ENCODE measurements at places on chromosomes 11 and 22.
A peak's percentile ranks its signal among the peaks of the same experiment; 100 is the strongest.

- DNase-seq: no peak
Observed at GRCh38 chr11:18705651-18706281, 7.2 kb downstream of the TMEM86A start.

GRCh38 chr22:17475318-17476230 lies 87.7 kb upstream of the SLC25A18 start:
- DNase-seq: no peak

DNA sequence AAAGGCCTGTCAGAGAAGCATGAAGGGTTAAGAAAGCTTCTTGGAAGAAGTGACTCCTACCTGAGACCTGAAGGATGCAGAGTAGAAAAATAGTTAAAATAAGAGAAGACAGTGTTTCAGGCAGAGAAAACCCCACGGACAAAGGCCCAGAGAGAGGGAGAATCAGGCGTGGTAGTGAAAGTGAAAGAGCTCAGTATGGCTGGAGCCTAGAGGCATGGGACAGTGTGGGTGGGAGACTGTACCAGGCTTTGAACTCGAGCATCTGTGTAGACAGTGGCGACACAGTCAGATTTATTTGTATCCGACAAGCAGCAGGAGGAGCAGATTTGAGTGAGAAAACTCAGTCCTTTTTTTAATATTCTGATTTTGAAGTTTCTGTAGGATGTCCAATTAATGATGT lies 360.0 kb downstream of the OPCML start:
- DNase-seq: no peak

DNA sequence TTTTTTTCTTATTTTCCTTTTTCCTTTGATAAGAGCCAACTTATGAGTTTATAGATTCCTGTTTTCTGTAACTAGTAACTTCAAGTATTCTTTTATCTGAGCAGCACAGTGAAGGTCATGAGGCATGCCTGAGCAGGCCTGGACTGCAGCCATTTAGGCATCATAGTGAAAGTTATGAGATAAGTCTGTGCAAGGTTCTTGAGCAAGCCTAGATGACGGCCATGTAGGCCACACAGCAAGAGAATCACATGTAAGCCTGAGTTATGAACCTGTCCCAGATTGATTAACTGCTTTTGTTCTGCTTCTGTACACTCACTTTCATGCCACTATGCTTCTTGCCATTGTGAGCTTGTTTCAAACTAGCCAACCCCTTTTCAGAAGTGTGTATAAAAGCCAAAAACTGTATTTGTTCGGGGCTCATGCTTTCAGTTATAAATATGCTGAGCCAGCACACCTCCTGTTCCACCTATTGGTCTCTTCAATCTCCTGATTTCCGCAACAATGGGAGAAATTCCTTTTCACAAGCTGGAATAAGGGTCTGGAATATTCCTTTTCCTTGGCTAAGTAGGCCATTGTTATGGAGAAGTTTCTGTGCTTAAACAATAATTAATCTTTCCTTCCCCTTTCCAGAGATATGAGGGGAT lies 745.7 kb downstream of the FAM181B start:
- DNase-seq: no peak

DNA sequence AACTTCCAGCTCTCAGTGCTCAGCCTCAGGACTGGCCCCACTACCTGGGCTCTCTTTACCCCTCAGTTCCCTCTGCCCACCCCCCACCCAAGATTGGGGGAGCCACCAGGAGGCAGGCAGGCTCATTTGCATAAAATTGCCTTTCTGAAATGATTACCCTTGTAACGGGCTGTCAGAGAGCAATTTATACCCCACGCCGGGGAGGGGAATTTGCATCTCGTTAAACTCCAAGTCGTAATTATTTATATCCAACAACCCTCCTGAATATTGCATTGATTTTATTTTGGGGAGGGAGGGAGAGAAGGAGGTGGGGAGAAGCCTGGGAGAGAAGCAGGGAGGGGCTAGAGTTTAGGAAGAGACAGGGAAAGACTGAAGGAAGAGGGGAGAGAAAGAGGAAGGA lies 8.3 kb downstream of the NRXN2 start:
- no peak for DNase-seq

DNA sequence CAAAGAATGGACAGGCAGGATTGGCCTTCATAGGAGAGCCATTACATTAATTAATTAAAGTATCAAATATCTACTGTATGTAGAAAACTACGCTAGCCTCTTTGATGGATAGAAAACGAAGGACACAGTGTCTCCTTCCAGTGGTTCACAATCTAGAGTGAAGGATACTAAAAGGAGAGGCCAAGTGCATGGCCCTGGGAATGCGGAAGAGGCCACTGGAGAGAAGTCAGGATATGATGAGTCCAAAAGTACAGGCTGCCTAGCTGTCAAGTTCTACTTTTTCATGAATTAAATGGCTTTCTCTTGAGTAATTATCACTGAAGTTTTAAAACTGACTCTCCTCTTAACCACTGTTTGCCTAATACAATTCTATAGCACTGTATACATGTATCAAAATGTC lies 41.9 kb downstream of the ATG16L2 start:
- no peak for DNase-seq

GRCh38 chr11:89625171-89625570 lies 84.9 kb upstream of the TRIM77 start:
- DNase-seq: no peak

- DNase-seq: no peak
Observed at GRCh38 chr22:46113910-46114517, 36.3 kb upstream of the PPARA start.

DNA sequence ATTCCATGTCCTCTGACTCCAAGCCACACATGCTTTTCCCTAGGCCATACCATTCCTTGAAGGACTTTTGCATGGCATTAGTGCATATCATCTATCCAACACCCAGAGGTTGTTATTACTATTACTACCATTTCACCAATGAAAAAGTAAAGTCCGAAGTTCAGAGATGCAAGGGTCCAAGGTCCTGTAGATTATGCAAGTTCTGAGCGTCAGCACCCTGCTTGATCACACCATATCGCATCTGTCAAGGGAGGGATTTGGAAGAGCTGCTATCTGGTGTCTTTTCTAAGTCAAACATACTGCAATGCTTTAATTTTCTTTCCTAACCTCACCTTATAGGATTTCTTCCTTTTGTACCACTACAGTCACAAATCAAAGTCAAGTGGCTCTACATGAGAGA lies 214.7 kb upstream of the CADM1 start:
- DNase-seq: no peak

DNA sequence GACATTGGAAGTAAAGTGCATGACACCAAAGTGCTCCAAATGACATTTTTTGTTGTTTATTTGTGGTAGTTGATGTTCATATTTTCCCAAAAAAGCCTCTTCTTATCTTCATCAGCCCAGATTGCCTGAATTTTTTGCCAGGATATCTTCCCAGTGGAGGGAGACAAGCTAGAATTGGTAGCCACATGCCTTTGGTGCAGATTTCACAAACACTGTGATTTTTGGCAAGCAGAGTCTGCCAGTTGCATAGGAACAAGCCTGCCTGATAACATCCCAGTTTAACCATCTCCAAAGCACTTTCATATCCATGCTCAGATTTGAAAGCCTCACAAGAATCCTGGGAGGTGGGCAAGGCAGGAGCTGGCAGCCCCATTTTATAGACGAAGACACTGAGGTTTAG lies 102.3 kb upstream of the SYT13 start:
- no peak for DNase-seq

- no peak for DNase-seq
Observed at GRCh38 chr11:98561252-98561651, 459.5 kb upstream of the CNTN5 start.

DNA sequence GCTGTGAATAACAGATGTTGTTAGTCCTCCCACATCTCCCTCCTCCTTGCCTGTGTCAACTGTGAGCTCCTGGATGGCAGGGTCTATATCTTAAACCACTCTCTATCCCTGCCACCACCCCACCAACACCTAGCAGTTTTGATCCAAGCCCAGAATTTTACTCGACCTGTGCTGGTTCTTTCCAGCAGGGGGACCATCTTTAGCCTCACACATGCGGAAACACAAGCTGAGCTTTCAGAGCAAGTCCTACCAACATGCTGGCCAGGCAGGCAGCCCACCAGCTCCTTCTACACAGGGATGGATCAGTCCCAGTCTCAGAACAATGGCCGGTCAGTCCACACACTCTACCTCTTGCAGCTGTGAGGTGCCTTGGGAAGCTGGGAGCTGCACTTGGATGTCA lies 231.5 kb downstream of the NXPE2 start:
- DNase-seq: no peak

DNA sequence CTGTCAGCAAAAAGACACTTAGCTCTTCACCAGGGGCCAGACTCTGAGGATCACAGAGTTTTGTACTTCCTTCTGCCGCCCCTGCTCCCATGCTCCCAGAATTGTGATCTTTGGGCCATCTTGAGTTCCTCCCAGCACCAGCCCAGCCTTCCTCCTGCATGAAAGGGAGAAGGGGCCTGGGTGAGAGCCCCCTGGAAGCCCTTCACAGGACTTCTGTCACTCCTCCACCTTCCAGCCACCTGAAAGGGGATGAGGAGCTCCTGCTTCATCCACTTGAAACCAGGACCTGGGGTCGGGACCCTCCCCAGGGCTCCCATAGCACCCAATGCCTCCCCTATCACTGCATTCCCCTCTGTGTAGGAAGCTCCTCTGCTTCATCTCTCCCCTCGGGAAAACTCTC lies 174.2 kb downstream of the BUD13 start:
- DNase-seq: no peak

- DNase-seq: no peak
Observed at GRCh38 chr11:34192481-34193401, 87.3 kb downstream of the NAT10 start.

GRCh38 chr22:41661713-41662112 lies 27.0 kb downstream of the SNU13 start:
- DNase-seq: no peak

GRCh38 chr11:23313001-23313400 lies 452.7 kb upstream of the CCDC179 start:
- no peak for DNase-seq

DNA sequence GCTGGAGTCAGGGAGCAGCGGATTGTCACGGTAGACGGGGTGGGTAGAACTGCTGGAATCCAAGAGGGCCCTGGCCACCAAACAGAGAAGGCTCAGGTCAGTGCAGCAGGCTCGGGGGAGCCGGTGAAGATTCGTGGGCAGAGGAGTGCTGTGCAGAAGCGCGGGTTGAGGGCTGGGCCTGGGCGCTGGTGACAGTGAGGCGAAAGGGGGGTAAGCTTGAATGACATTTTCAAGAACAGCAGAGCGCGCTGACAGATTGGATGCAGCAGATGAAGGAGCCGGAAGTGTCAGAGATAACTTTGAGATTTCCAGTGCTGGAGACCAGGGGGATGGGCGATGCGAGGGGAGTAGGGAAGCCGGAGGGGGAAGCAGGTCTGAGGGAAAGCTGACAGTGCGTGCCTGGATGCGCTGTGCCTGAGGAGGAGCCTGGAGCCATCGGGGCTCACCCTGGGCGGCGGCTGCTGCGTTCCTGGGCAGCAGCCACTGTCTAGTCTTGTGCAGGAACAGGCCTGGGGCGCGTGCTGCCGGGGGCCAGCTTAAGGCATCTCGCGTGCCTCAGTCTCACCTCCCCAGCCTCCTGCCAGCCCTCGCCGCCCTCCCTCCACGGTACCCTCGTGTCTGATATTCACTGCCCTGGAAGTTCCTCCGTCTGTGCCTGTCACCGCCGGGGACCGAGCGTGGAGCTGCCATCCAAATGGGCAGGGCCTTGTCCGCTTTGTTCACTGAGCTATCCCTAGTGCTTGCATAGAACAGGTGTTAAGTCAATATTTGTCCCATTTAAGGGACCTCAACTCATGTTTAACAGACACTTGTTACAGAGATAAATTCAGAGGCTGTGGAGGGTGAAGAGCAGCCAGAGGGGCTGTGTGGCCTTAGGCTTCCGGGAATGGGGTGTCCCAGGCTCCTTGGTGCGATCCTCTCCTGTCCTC lies 5.2 kb downstream of the GRIK4 start:
- DNase-seq: no peak

DNA sequence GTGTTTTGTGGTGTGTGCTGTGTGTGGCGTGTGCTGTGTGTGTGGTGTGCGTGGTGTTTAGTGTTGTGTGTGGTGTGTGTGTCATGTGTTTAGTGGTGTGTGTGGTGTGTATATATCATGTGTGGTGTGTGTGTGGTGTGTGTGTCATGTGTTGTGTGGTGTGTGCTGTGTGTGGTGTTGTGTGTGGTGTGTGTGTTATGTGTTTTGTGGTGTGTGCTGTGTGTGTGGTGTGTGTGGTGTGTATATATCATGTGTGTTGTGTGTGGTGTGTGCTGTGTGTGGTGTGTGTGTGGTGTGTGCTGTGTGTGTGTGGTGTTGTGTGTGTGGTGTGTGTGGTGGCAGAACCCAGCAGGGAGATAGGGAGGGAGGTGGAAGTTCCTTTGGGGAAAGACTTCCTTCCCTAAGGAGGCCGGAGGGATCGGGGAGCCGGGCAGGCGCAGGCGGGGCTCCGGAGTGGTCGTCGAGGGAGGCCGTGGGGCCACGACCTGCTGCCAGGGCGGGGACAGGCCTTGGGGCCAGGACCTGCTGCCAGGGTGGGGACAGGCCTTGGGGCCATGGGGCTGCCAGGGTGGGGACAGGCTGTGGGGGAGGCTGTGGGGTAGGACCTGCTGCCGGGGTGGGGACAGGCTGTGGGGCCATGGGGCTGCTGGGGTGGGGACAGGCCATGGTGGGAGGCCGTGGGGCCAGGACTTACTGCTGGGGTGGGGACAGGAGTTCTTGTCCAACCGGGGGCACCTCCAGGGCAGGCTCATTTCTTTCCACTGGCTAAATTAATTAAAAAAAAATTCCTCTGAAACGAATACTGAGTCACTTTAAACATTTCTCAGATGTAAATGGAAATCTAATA lies 15.2 kb downstream of the PIM3 start:
- peak; percentile 54 for DNase-seq

DNA sequence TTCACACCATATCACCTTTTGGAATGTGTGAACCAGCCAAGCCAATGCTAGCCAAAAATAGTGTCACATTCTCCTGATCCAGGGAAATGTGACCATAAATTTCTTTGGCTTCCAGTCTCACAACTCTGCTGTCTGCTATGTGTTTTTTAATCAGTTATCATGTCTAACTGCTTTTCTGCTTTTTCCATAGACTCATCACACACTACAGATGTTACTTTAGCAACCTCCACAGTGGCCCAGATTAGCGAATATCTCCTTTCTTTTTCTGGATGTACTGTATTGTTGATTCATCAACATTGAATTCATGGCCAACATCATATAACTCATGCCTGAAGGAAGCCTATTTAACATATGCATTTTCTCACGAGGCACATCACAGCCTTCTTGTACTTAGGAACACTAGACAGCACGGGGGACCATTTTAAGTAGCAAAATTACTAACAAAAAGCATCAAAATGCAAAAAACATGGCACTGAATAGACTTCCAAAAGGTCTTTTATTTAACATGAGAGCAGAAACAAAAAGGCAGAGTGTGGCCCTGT lies 73.1 kb upstream of the POU2AF2 start:
- no peak for DNase-seq

DNA sequence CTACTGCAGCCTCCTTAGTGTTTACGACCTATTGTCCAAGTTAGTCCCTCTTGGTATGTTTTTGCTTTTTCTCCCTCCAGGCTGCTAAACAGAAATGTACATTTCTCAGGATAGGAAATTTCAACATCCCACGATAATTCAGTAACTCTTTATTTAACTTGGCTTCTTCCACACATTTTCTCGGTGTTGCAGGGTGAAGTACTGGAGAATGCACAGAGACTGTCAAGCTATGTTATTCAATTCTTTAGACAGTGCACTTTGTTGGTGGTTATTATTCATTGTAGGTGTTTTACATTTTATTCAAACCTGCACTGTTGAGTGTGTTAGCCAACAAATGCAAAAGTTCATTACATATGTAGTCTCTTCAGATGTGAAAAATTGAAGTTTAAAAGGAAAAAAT lies 839.8 kb downstream of the LRRC4C start:
- DNase-seq: no peak

All from stimulated activated CD8-positive, alpha-beta memory T cell treated with anti-CD3 and anti-CD28 coated beads, Interleukin-2, amount 100 ng/mL, for 48 hours (primary cell).